ENCODE measurements at places on chromosomes 3 and 15.

GRCh38 chr3:122979211-122979610 lies 48.4 kb downstream of the SEMA5B start:
- H3K27ac ChIP-seq: no peak overlapping the region
- no peak for DNase-seq
- H3K27me3 ChIP-seq: no peaks in the 10 kb centered on the region

DNA sequence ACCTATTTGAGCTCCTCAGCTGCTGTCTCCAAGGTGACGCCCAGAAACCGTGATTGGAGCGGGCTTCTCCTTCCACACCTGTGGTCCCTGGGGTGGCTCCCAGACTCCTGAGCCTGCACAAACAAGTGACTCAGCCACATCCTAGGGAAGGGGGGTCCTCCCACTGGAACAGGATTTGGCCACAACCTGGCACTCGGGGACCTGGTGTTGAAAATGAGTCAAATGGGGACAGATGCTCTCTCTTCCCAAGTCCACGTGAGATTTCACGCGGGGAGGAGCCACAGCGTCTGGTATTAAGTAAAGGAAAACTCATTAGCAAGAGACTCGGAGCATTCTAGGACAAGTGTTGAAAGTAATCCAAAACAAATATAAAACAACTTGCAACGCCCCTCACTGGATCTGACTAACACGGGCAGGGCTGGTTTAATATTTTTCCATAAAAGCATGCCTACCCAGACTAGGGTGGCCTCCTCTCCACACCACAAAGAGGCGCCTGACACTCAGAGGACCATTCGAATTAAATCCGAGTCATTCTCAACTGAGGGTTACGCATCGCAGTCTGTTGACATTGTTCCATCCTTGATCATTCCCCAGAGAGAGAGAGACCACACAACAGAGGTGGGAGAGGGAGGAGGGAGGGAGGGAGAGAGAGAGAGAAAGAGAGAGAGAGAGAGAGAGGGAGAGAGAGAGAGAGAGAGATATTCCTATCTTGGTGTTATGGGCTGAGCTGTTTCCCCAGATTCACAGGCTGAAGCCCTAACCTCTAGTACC lies 74.4 kb downstream of the MGLL start:
- DNase-seq: no peak
- no peak overlapping the region for H3K27ac ChIP-seq
- H3K4me1 ChIP-seq: peaks cover 8% of the 10 kb centered on the region
- H3K27me3 ChIP-seq: no peaks in the 10 kb centered on the region

DNA sequence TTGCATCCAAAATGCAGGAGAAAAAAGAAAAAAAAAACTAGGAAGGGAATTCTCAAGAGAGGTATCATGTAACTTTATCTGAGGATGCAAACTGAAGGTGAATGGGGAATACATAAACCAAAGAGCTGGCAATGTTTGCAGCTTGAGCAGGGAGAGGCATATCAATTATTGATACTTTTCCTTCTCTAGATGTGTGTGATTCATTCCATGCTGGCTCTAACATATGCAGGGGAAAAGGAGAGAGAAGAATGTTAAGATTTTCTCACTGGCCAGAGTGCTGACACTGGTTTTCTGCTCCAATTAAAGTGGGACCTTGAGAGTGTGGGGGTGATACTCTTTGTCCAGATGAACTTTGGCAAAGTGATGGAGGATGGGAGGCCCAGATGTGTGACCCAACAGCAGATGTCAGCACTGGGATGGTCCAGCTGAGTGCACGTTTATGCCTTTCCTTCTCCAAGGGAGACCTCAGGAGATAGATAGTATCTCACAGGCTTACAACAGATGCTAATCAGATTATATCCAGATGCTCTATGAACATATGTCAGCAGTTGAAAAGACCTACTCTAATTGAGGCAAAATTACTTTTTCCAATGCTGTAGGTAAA lies 50.0 kb upstream of the PSMD6 start:
- H3K27ac ChIP-seq: no peak overlapping the region
- no peak overlapping the region for H3K4me3 ChIP-seq
- no peaks in the 10 kb centered on the region for H3K27me3 ChIP-seq

DNA sequence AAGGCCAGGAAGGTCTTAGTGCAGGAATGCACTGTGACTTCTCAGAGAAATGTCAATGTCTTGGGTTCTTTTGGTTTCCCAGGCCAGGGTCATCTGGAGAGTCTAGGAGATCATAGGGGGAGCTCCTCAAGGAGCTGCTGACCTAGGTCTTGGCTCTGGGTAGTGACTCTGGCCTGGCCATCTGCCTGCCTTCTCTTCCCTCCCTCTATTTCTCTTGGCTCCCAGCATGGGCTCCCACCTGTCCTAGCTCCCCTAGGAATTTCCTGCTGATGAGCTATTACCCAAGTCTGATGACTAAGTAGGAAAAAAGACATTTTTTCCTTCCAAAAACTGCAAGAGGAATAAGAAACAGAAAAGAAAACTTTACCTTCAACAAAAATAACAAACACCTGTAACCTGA lies 57.4 kb downstream of the BSN start:
- no peaks in the 10 kb centered on the region for H3K27me3 ChIP-seq
- no peaks in the 10 kb centered on the region for H3K4me1 ChIP-seq
- no peak for DNase-seq
- no peaks in the 10 kb centered on the region for H3K36me3 ChIP-seq

DNA sequence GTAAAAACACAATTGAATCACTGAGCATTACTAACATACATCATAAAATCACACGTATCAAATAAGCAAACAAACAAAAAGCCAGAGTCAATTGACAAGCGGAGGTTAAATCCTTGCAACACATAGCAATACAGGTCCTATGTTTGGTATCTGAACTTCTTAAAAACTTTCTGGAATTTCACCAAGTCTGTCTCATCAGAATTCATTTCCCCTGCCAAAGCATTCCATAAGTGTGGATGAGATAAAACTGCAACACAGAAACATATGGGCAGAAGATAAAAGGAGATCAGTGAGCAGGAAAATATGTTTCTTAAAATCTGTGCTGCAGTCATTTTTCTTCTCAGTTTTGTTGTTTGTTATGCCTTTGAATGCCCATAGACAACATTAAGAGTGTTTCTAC lies 1155.5 kb downstream of the TBL1XR1 start:
- H3K36me3 ChIP-seq: no peaks in the 10 kb centered on the region
- H3K4me1 ChIP-seq: no peaks in the 10 kb centered on the region

DNA sequence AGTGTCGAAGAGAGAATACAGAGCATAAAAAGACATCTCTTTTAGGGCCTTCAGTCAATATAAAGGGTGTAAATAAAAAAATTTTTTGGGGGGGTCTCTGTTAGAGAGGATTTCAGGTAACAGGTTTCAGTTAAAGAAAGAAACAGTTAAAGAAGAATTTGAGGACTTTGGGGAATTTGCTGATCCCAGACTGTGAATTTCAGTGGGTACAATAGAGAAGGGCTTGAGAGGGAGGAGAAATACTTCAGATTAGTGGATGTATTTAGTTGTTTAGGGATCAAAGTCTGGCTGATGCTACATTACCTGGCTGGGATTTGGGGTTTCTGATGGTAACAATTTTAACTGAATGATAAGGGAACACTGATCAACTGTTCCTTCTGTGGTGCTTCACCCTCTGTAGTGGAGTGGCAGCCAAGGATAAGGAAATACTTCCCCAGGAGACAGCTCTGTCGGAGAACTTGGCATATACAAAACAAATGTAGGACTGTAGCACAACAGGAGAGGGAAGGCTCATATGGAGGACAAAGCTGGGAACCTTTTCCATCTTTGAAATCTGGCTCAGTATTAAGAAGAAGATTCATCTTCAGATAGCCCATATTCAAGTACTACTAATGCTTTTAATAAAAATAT lies 79.2 kb downstream of the MEF2A start:
- H3K4me1 ChIP-seq: peaks cover 16% of the 10 kb centered on the region
- no peaks in the 10 kb centered on the region for H3K27me3 ChIP-seq
- no peak overlapping the region for H3K4me3 ChIP-seq
- DNase-seq: no peak

GRCh38 chr15:67947254-67948039 lies 106.7 kb upstream of the PIAS1 start:
- peaks cover 4% of the 10 kb centered on the region for H3K4me1 ChIP-seq
- no peak overlapping the region for H3K27ac ChIP-seq
- H3K36me3 ChIP-seq: no peaks in the 10 kb centered on the region
- H3K27me3 ChIP-seq: no peaks in the 10 kb centered on the region
- no peak overlapping the region for H3K4me3 ChIP-seq
